ENCODE measurements at places on chromosomes 3 and 15.

GRCh38 chr15:71051539-71051938 is 63.7 kb upstream of the THSD4 start:
- DNase-seq, result no peak

DNA sequence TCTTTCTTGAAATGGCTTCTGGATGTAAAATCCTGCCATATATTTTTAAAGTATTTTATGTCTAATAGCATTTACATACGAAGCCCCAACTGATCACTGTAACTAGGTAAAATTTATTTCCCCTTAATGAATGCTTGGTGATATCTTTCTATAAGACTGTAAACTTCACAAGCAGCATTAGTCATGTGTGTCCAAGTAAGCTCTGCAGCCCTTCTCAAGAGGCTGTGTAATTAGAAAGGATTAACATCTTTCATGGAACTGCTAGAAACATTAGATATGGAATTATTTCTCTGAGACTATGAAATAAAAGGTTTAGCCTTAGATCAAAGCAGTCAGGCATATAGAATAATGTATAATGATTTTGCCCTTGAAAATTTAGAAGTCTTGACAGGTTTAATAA is 143.3 kb downstream of the EPHA3 start:
- no peak for DNase-seq

- no peak for DNase-seq
These were observed 147.6 kb downstream of the FAM43A start for GRCh38 chr3:194833114-194833910.

GRCh38 chr15:52788099-52788986 is 1.8 kb downstream of the ONECUT1 start:
- DNase-seq, result no peak

- DNase-seq, result no peak
These were observed 440.3 kb upstream of the DPH6 start for GRCh38 chr15:35986191-35986721.

GRCh38 chr3:154779571-154779970 is 300.5 kb upstream of the MME start:
- peak; percentile 40 for DNase-seq

GRCh38 chr3:148315756-148316155 is 381.9 kb upstream of the AGTR1 start:
- DNase-seq, result no peak

DNA sequence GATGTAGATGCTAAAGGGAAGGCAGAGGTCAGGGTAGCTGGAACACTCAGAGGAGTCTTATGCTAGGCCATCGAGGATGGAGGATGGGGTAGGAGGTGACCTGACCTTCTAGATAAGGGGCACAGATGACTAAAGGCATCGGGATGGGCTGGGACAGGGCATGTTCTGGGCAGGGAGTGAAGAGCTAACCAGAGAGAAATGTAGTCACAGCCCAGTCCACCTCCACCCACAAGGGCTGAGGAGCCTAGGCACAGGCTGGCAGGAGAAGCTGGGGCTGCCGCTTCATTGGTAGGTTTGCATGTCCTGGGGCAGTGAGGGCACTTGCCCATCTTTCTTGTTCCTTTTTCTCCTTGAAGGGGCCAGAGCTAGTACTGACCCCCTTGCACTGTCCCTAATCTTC is 12.6 kb downstream of the CLK3 start:
- DNase-seq, result no peak

DNA sequence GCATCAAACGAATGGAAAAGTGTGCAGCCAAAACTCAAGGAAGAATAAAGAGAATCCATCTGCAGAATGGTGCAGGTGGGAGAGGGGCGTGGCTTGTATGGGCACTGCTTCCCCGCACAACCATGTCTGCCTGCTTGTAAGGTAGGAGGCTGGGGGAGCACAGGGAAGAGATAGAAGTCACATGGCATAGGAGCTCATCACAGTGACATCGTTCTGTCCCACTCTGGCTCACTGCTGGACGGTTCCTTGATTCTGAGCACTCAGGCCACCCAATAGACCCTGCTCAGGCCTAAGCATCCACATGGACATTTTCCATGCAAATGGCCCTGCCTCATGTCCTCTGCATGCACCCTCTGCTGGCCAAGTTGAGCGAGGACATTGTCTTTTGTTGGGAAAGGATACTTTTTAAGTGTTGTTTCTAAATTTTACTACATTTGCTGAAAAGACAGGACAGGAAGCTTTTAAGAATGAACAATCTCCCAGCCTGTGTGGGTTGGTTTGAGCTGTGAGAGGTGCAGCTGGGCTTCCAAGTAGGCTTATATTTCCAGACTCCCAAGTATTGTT is 3.1 kb downstream of the MYLK start:
- no peak for DNase-seq

GRCh38 chr15:82849556-82850512 is 40.4 kb downstream of the WHAMM start:
- peak; percentile 36 for DNase-seq

- DNase-seq, result no peak
These were observed 23.6 kb downstream of the TLNRD1 start for GRCh38 chr15:81024265-81024872.

GRCh38 chr3:158640646-158641045 is 3.7 kb upstream of the GFM1 start:
- no peak for DNase-seq

DNA sequence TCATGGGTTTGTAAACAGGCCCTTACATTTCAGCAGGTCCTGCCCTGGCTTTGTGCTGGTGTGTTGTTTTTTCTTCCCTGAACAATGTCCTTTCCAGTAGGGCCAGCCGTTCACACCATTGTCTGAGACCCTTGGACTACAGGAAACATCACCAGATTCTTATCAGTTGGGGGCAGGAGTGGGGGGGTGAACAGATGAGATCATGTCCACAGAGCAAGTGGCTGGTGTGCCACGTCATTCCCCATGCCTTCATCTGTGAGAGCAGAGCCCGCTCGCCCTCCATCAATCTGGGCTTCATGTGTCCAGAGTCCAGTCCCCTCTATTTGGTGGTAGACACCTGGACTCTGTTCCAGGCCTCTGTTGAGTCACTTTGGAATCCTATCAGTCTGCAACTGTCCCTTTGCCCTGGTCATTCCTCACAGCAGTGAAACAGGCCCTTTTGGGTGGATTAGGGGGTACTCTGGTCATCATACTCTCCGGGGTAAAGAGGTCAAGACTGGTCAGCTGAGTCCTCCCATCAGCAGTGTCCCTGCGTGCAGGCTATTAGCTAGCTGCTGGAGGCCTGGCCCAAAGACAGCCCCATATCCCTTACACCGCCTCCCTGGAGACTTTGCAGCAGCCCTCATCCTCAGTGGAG is 15.0 kb downstream of the SEMA3G start:
- no peak for DNase-seq

DNA sequence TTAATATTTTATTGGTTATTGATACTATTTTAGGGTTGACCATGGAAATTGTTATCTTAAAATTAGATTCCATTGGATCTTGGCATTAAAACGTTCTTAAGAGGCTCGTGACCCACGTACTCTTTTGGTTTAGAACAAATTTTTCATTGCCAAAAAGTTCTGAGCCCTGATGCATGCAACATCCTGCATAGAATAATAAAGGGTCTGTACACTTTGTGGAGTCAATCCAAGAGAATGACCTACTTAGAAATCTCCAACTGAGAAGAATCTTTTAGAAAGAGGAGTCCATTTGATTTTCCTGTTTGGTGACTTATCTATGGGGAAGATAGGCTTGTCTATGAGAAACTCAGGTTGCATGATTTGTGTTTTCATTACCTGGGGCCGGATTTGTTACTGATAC is 404.2 kb upstream of the RGMA start:
- no peak for DNase-seq

DNA sequence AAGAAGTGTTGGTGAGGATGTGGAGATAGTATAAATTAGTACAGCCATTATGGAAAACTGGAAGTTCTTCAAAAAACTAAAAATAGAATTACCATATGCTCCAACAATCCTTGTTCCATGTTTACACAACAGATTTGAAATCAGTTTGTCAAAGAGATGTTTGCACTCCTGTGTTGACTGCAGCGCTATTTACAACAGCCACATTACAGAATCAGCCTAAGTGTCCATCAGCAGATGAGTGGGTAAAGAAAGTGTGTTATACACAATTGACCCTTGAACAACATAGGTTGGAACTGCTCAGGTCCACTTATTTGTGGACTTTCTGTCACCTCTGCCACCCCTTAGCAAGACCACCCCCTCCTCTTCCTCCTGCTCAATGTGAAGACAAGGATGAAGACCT is 34.7 kb downstream of the LMLN start:
- no peak for DNase-seq

DNA sequence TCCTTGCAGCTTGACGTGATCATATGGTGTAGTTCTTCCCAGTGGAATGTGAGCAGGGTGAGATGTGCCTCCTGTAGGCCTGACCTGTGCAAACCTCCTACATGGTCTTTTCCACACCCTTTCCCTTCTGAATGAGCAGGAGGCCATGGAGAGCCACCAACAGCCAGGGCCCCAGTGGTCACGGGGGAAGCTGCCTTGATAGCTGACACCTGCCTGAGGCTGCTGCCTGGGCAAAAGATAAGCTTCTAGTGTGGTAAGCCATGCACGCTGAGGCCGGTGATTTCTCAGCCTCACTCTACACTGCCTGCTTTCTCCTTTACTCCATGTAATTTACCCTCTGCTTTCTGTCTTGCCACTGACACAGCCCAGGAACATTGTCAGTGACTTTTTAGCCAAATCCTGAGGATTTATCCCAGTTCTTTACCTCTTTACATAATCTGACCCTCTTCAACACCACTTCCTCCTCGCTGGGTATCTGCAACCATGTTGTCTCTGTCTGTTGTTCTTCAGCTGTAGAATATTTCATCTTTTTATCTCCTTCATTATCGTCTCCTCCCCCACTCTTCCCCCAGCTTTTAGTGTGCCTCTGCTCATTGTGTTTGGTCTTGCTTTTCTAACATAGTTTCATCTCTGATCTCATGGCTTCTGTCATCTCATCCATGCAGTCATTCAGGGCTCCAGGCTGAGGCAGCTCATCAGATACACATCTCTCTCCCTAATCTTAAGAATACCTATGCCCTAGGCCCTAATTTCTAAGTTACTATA is 11.2 kb upstream of the KBTBD12 start:
- no peak for DNase-seq

- DNase-seq, result no peak
These were observed 611 bp upstream of the USP19 start for GRCh38 chr3:49121132-49121736.

DNA sequence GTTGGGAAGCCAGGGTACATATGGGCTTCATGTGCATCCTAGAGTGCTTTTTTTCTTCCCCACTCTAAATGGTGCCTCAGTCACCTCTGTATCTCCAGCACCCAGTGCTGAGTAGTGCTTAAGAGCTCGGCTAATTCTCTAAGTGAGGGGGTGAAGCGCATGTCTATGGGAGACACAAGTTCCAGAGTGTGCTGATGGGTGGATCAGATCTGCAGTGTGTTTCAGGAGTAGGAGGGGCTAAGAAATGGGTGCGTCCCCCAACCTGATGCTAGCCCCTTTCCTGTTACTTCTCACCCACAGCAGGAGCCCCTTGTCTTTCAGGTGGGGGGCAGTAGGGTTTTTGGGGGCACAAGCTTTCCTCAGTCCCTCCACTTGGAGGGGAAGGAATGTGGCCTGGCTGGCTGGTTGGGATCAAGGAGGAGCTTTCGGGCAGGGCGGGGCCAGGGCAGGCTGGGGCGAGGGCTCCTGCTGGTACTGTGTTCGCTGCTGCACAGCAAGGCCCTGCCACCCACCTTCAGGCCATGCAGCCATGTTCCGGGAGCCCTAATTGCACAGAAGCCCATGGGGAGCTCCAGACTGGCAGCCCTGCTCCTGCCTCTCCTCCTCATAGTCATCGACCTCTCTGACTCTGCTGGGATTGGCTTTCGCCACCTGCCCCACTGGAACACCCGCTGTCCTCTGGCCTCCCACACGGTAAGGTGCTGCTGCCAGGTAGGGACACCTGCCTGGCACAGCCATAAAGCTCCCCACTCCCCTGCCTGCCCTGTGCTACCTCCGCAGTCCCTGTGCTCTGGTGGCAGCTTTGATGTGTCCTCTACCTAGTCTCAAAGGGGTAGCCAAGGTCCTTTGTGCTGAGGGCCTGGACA is at the start of gene IL17RE:
TSS of gene IL17RE (plus strand) at position 477 of the 866 bp plus-strand sequence. CDS start at position 562, 85 bp downstream.
- no peak for DNase-seq

Data from non-pigmented ciliary epithelial cell (primary cell).